HFF-Myc (cell line): ENCODE measurements at places on chromosomes 11 and 22.

DNA sequence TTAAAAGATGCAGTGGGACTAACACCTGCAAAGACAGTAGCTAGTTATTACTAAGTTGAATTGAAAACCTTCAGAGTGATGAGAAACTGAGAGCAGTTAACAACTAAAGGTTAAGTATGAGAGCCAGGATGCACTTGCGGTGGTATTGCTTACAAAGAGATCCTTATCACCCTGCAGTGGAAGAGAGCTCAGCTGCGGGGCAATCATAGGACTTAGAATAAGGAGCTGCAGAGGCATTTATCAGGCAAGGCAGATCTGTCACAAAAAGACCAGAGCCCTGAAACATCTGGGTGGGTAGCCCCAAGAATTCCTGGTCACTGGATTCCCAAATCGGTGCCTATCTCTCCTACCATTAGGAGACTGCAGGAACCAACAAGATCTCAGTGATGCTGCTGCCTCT, 34.3 kb upstream of the CFAP300 start:
- no peak for DNase-seq

GRCh38 chr22:32475468-32476010, 928 bp downstream of the FBXO7 start:
- no peak for DNase-seq

DNA sequence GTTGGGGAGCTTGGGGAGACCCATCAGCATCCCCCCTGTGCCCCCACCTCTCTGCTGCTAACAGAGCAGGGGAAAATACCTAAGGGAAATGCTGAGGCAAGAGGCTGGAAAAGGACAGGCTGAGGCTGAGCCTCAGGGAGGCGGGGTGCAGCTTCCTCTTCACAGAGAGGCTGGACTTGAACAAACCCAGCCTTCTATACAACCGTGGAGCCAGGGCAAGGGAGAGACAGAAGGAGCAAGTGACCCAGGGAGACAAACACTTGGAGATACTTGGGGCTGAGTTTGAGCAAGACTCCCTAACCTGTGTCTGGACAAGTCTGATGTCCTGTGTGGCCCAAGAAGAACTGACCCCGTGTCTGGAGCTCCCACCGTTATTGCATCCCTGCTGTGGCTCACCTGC, at the start of gene SLCO2B1:
Gene SLCO2B1, plus strand, starts transcription at position 229 of the 400 bp plus-strand sequence. CDS start 275 bp downstream, outside the sequence.
- DNase-seq: no peak

DNA sequence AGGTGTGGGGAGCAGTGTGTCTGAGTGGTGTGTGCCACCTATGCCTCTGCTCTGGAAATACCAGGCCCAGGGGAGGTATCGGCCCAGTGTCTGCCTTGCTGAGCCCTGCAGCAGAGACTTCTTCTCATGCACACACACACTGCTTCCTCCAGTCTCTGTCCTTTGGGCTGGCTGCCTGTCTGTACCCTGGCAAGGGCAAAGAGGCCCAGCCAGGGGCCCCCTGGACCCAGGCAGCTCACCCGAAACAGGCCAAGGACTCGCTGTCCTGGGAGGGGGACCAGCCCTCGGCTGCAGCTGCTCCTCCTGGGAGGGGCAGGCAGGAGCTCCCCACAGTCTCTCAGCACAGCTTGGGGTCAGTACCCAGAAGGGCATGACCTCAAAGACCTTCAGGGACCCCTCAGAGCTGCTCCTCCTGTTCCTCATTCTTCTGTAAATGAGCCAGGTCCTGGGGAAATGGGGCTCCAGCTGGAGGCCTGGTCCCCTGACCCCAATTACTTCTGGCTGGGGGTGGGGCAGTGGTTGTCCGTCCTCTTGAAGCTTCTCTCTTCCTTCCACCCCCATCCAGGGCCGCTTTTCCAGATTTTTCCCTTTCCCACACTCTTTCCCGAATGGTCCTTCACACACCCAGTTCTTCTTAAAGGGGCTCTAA, 24.5 kb upstream of the ALX4 start:
- no peak for DNase-seq

DNA sequence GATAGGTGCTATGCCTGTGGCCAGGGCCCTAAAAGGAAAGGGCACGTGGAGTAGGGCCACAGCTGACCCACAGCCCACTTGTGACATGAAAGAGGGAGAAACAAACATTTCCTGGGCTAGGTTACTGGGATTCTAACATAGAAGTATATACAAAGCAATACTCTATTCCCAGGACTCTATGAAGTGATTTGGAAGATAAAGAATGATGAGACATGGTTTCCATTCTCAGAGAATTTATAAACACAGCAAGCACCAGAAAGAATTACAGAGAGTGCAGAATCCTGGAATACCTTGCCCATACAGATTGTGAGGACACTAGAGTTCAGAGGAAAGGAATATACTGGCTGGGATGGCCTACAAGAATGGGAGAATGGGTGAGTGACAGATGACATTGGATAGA, 86.4 kb downstream of the KIRREL3 start:
- no peak for DNase-seq

DNA sequence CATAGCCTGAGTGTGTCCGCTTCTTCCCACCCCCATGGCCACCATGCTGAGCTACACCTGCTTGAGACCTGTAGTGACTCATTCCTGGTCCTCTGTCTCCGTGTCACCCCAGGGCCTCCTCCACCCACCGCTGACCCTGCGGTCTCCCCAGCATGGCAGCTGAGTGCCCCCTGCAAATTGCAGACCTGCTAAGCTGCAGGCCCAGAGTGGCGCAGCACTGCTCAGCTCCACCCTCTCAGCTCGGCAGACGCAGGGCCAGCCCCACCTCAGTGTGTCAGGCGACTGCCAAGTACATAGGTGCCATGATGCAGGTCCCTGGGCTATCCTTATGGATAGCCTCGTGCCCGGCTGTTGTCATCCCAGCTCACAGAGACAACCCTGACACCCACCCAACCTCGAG, 13.1 kb downstream of the MS4A15 start:
- no peak for DNase-seq

- no peak for DNase-seq
These were observed 313.7 kb downstream of the MN1 start for GRCh38 chr22:27487600-27488452.

DNA sequence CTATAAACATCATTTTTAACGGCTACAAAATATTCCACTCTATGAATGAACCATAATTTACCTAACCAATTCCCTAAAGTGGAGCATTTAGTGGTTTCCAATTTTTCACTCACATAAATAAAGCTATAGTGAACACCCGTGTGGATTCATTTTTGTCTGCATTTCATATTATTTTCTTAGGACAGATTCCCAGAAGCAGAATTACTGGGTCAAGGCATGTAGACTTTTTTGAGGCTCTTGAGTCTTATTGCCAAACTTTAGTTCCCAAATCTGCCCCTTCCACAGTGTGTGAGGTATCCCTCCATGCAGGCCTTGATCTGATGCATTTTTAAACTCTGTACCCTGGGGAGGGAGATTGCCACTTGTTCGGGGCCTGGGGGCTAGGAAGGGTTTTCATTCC, 198.2 kb downstream of the TENM4 start:
- DNase-seq: no peak

- no peak for DNase-seq
These were observed 6.9 kb downstream of the FTH1 start for GRCh38 chr11:61960532-61960931.

DNA sequence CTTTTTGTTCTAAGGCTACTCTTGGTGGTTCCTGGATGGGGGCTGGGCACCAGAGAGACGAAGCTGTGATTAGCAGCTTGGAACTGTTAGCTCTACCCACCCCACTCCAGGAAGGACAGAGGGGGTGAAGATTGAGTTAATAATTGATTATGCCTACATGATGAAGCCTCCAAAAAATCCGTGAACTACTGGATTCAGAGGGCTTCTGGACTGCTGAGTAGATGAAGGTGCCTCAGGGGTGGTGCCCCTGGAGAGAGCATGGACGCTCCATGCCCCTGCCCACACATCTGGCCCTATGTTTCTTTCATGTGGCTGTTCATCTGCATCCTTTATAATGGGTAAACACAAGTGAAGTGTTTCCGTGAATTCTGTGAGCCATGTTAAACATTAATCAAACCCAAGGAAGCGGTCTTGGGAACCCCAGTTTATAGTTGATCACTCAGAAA, 47.3 kb upstream of the CYP2D6 start:
- no peak for DNase-seq

DNA sequence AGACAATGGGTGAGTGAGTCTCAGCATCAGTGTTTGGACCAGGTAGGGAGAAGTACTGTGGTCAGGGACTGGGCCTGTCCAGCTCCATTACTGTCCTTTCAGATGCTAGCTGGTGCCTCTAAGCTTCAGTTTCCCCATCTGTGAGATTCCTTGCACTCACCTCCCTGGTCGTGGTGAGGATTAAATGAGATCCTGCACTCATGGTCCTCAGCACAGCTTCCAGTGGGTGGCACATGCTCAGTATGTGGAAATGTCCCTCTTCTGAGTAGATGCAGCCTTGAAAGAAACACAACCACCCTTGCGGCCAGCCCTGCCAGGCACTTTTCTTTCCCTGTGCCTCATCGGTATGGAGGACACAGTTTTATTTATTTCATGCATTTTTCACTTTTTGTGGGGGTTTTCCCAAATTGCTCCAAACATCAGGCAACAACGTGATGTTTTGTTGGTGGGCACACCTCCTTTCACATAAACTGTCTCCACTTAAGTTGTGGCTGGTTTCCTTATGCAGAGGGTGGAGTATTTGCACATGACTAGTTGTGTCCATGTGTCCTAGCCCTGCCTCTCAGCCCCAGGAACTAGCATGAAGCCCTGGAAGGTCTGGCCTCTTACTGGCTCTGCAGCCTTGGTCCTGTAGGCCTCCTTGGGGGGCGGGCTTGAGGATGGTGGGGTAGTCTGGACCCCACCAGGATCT, 1.1 kb downstream of the LZTR1 start:
- DNase-seq: no peak

- DNase-seq: no peak
These were observed 285.4 kb downstream of the C11orf87 start for GRCh38 chr11:109707411-109707810.

DNA sequence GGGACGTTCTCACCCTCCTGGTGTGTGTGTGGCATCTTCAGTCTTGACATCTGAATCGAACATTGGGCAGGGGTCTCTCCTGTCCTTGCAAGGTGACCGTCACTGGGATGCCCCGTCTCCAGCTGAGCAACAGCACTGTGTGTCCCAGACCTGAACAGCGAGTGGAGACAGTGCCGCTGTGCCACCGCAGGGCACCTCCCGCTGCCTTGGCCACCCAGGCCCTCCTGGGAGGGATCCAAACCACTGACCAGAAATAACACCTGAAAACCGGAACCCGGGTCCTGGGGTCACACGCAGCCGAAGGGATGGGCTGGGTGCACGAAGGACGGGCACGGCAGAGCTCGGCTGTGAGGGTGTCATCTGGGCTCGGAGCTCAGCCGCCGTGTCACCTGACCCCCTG, 102.2 kb downstream of the BRD1 start:
- no peak for DNase-seq

DNA sequence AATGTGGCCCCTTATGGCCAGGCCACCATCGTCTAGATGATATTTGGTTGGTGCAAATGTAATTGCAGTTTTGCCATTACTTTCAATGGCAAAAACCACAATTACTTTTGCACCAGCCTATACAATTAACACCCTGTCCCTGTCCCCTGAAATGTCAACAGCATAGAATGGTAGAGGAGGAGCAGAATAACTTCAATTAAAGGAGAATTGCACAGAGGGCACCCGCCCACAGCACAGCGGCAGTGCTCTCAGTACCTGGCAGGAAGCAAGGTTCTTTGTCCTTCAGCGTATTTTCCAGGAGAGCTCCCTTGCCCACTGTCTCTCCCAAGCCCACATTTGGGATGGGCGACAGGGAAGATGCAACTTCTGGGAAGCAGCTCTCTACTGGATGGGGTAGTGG, 115.3 kb downstream of the TRIM29 start:
- no peak for DNase-seq
